ENCODE measurements at places on chromosomes 6 and 20.

- no peak for DNase-seq
Observed at GRCh38 chr6:119974430-119975159, 625.0 kb upstream of the MAN1A1 start.

DNA sequence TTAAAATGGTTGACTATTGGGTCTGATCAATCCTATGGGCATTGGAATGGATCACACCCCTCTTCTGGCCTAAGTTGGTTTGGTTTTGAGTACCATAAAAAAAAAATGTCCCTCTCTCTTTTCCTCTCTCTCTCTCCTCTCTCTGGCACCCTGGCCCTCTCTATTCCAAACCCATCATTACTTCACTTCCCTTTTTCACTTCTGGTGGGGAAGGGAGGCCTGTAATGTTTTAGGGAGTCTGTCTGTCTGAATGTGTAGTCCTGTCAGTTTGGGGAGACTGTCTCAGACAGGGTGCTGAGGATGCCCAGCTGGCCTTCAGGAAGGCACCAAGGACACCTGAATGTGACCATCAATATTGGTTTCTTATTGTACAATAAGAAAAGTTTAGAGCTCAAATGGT lies 165.8 kb downstream of the CD24 start:
- no peak for DNase-seq

GRCh38 chr6:65116326-65116725 lies 590.7 kb downstream of the EYS start:
- DNase-seq = no peak

- DNase-seq = no peak
Observed at GRCh38 chr6:151993364-151993763, 185.9 kb downstream of the ESR1 start.

DNA sequence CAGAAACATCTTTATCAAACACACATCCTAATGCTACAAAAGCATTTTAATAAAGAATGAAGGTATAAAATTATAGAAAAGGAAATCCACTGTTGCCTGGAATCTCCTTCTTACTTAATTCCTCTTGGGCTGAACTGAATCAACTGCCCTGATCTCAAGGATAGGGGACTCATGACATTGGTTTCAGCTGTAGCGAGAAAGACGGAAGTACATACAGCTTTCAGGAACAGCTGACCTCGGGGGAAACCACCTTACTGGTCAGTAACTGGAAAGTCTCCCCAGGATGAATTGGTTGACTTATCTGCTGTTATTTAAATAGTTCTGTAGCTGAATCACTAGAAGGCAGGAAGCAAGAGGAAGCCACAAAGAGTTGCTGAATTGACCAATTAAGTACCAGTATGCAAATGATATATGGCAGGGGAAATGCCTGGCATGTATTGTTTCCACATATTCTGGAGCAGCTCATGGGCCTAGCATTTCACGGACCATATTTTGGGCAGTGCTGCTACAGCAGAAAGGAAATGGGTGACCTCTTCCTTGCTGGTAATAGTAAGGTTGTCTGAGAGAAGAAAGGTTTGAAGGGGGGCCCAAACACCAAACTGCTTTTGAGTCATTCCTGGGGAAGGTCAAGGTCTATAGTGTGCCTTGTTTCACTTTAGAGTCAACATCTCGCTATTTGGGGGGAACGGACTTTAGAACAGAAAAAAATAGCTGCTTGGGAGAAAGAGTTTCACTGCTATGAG lies 43.7 kb upstream of the MAP7 start:
- DNase-seq = peak; percentile 11

DNA sequence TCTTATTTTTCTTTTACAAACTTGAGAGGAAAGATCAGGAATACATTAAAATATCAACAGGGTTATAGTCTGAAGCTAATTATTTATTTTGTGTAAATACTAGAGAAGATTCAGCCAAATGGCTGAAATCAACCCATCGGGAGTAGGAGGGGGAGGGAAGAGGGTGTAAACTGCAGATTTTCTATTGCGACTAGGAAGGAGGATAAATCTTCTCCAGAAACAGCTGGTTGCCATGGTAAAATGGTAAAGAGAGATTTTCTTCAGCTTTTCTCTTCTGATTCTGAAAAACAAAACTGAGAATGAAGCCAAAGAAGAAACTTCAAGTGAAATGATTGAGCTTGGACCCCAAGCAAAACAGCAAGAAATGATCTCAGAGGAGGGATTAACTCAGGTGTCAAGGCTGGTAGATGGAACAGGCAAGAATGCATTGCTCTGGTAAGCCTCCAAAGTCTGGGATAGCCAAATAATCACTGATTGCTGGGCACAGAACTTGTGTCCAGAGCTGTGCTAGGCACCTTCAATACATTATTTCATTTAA lies 193.5 kb upstream of the SPTLC3 start:
- no peak for DNase-seq

- DNase-seq = peak; percentile 78
Observed at GRCh38 chr6:154606457-154606856, 96.0 kb upstream of the CNKSR3 start.

GRCh38 chr6:82022614-82023129 lies 224.9 kb downstream of the IBTK start:
- DNase-seq = no peak

DNA sequence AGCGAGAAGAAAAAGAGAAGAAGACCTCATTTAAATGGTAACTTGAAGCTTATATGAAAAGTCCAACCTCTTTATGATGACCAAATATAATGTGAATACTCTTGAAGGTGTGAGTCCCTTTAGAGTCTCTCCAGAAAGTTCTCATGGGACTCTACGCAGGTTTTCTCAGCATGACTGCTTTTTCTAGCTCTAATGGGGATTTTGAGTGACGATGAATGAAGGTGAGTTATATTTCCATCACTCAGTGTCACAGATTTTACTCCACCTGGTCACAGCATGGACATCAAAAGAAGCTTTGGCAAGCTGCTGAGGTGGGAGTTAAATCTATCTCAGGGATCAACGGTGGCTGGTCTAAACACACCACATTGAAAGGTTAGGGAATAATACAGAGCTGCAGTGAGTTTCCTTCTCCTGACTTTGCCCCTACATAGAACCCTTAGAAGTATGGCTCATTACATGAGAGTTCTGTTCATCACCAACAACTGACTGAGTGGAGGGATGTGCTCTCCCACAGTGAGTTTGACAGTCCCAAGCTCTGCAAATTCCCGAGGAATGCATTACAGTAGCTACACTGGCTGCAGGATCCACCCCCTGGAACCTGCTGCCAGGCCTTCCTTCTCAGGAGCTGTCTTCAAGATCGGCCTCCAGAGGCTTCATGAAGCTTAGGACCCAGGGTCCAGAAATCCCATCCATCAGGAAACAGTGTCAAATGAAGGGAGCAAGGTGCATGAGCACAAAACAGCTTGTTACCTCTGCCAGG lies 126.8 kb downstream of the FOXC1 start:
- no peak for DNase-seq

- DNase-seq = no peak
Observed at GRCh38 chr6:1621070-1621701, 11.5 kb downstream of the FOXC1 start.

DNA sequence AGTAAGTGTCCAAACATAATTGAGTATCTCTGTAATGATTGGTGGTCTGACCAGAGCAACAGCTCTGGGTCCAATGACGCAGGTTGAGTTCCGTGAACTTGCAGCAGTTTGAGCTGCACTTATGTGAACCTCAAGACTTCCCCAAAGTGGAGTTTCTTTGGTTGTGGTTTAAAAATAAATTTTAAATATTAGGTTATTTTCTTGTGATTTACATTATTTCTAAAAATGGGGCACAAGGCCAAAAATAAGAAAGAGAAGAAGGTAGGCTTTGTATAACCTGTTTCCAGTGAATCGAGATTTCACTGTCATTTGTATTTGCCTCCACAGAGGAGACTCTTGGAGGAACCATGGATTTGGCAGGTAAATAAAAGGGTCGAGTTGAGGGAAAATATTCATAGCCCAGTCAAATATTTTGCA lies 166.4 kb upstream of the ZNF217 start:
- DNase-seq = no peak

GRCh38 chr20:17688965-17689364 lies 6.9 kb upstream of the RRBP1 start:
- DNase-seq = no peak

GRCh38 chr6:11064836-11065235 lies 20.7 kb upstream of the ELOVL2 start:
- no peak for DNase-seq

- DNase-seq = no peak
Observed at GRCh38 chr6:99946005-99946404, 48.0 kb downstream of the MCHR2 start.

DNA sequence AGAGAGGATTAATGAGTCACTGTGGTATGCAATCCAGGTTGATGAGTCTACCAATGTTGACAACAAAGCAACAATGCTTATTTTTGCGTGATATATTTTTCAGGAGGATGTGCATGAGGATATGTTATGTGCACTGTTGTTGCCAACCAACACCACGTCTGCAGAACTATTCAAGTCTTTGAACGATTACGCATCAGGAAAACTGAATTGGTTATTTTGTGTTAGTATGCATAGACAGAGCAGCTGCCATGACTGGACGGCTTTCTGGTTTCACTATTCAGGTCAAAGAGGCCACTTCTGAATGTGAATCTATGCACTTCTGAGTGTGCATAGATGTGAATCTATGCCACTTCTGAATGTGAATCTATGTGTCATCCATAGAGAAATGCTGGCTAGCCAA lies 134.0 kb upstream of the GRIK2 start:
- no peak for DNase-seq

- no peak for DNase-seq
Observed at GRCh38 chr6:142953373-142954273, 8.6 kb upstream of the HIVEP2 start.

- DNase-seq = no peak
Observed at GRCh38 chr20:33674294-33675135, at the start of gene NECAB3. NECAB3 (minus strand) TSS chr20:33674428; CDS start chr20:33674352, 76 bp downstream.

DNA sequence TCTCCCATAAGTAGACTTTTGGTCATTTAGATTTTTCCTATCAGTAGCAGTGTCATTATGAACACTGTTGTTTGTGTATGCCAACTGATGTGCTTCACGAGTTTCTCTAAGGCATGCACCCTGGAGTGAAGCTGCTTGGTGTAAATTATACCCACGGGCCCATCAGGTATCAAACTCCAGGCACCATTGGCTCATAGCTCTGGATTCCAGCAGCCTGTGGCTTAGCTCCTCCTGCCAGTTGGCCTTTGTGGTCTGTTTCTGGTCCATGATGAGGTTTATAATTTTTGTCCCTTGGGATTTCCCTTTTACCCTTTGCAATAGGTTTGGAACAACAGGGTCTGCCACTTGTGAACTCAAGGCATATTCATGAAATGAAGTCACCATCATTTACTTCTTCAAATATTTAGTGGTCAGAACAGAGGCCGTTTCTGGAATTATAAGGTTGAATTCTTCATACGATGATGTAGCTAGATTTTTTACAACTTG lies 350.5 kb downstream of the PRL start:
- DNase-seq = no peak

DNA sequence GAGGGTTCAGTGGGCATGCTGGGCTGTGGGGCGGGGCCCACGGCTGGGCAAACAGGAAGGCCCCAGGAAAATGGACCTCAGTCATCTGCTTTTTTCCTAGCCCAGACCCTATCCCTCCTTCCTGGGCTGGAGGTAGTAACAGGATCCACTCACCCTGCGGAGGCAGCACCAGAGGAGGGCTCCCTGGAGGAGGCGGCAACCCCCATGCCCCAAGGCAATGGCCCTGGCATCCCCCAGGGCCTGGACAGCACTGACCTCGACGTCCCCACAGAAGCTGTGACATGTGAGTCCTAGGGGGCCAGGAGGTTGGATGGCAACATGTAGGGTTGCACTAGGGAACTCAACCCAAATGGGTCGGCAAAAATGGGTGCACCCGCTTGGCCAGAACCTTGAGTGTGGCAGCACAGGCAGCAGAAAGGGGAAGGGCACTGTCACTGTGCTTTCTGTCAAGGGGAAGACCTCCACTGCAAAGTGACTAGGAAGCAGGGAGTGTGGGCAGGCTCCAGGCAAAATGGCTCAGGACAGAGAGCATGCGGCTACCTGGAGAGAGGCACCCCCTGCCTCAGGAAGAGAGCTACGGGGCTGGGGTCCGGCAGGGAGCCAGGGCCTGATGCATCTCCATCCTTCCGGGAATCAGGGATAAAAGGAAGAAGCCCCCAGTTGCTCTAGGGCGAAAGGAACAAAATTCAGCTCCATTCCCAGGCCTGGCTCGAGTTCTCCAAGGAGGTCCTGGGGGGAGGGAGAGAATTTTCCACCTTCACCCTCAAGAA lies 7.9 kb downstream of the MDFI start:
- DNase-seq = no peak

DNA sequence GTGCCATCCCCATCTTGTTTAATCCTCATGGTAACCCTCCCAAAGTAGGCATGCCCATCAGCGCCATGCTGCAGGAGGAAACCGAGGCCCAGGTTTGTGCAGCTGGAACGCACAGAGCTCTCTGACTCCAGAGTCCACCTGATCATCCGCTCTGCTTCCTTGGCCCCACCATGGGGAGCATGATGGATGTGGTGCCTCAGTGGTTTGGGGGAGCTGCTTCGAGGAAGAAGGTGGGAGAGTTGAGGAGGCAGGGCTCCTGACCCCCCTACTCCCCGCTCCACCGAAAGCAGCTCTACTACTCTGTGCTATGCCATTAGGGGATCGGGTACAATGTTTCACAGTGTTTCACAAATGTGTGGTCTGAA lies 52.2 kb downstream of the TGM2 start:
- no peak for DNase-seq

DNA sequence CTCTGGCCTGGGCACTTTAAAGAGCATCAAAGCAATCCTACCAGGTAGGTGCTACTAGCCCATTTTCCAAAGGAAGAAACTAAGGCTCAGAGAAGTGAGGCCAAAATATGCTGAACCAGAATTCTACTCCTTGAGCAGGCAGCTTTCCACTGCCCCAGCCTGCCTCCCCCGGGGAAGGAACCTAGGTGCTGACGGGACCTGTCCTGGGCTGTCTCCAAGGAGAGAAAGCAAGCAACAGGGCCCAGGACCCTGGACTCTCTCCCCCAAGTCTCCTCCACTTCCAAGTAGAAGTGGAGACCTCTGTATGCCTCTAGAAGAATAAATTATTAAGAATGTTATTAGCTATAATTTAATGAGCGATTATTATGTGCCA lies 159.5 kb downstream of the MRPL14 start:
- no peak for DNase-seq

GRCh38 chr6:169045486-169045885 lies 208.2 kb downstream of the THBS2 start:
- no peak for DNase-seq

DNA sequence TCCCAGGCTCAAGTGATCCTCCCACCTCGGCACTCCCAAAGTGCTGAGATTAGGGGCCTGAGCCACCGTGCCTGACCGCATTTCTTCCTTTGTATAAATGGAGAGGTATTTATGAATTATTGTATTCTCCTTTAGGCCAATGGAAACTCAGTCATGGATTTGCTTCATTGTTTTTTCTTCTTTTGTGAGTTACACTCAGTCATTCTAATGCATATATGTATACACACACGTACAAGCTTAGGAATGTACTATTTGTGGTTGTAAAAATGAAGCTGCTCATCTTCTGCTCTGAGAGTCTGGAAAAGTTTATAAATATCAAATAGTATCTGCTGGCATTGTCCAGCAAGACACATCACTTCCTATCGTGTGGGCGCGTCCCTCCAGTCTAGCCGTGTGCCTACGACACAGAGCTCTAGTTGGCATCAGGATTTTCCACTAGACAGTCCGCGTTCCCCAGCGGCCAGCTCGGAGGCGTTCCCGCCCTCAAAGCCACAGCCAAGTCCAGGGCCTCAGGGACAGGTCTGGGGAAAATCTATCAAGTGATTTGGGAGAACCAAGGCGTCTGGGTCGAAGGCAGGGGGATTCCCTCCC lies 215.2 kb downstream of the NFATC2 start:
- DNase-seq = no peak

Measured in stimulated activated CD8-positive, alpha-beta memory T cell treated with anti-CD3 and anti-CD28 coated beads, Interleukin-7, amount 100 ng/mL, for 4 hours (primary cell).